ENCODE measurements at places on chromosomes 6 and 20.

- no peak for DNase-seq
These were observed 152.1 kb downstream of the PLCB4 start for GRCh38 chr20:9220874-9221547.

DNA sequence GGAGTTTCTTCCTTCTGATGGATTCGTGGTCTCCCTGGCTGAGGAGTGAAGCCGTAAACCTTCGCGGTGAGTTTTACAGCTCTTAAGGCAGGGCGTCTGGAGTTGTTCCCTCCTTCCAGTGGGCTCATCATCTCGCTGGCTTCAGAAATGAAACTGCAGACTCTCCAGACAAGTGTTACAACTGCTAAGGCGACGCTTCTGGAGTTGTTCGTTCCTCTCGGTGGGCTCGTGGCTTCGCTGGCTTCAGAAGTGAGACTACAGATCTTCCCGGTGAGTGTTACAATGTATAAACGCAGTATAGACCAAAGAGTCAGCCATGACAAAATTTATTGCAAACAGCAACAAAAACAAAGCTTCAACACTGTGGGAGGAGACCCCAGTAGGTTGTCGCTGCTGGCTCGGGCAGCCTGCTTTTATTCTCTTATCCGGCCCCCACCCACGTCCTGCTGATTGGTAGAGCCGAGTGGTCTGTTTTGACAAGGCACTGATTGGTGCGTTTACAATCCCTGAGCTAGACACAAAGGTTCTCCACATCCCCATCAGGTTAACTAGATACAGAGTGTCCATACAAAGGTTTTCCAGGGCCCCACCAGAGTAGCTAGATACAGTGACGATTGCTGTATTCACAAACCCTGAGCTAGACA lies 113.2 kb downstream of the GPX5 start:
- no peak for DNase-seq

GRCh38 chr6:157233686-157234085 lies 89.6 kb downstream of the TMEM242 start:
- no peak for DNase-seq

GRCh38 chr6:20693466-20694063 lies 159.3 kb downstream of the CDKAL1 start:
- no peak for DNase-seq

DNA sequence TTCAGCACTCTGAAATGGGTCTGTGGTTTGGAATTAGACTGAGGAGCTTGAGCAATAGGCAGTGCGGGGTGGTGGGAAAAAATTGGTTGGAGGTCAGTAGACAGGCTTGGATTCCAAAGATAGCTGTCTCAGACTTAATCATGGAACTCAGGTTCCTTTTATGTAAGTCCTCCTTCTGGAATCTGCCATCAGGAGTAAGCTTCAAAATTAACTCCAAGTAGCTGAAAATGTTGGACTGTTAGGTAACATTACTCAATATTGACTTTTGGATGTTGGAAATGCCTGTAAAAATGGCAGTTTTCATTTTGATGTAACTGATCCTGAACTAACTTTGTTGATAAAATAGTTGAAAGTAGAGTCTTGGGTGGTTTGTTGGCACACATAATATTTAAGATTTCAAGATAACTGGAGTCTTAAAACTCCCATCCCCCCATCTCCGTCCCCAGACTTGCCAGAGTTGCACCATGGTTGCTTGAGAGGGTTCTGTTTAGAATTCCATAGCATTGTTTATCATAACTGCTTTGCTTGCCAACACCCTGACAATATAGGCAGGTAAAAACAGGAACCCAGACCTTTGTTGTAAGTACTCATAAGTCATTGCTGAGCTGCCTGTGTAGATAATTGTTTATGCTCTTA lies 83.0 kb downstream of the PHF20 start:
- DNase-seq = no peak

- no peak for DNase-seq
These were observed 35.7 kb downstream of the TSPYL4 start for GRCh38 chr6:116218172-116218633.

DNA sequence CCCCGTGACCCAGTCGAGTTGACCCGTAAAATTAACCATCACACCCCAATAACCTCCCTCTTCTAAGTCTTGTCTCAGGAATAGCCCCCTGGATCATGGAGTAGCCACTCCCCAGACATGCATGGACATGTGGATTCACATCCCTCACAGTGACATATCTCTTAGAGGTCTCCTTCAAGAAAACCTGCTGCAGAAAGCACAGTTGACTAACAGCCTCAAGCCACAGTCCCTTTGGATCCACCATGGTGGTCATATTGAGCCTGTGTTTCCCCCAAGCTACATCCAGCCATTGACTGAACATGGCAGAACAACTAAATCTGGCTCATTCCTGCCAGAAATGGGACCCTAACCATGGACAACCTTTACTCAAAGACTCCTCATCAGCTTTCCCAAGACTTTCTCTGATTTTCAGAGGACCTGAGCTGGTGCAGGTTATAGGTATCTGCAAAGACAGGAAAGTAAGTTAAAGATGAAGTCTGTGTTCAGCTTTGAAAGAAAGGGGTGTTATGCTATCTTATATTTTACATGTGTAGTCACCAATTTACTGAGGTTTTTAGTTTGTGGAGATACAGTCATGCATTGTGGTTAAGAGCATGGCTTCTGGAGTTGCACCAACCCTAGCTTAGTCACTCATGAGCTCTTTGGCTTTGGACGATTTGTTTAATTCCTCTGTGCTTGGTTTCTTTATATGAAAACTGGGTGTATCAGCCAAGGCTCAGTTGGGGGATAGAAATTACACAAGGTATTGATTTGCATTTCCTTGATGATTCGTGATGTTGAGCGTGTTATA lies 219.1 kb downstream of the MYLK4 start:
- no peak for DNase-seq

DNA sequence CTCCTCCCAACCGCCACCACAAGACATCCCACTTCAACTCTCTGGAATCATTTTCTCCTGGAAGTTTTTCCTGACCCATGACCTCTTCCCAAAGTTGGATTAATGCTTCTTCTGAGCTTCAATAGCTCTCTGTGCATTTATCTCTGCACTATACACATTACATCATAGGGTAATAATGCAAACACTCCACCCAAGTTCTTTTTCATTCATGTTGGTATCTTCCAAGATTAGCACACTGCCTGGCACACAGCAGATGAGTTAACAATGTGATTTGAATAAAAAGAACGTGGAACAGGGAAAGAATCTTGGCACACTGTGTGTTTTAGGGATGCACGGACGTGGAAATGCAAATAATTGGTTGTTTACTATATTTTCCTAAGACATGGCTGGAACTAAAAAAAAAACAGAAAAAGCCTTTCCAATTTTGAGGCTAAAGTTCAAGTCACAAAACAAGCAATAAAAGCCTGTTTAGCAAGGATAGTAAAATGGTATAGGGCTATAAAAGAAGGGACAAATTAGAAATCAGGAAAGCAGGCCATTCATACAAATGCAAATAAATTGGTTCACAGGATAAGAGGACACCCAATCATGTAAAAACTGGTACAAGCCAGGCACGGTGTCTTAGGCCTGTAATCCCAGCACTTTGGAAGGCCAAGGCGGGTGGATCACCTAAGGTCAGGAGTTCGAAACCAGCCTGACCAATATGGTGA lies 1.6 kb upstream of the FAM135A start:
- no peak for DNase-seq

DNA sequence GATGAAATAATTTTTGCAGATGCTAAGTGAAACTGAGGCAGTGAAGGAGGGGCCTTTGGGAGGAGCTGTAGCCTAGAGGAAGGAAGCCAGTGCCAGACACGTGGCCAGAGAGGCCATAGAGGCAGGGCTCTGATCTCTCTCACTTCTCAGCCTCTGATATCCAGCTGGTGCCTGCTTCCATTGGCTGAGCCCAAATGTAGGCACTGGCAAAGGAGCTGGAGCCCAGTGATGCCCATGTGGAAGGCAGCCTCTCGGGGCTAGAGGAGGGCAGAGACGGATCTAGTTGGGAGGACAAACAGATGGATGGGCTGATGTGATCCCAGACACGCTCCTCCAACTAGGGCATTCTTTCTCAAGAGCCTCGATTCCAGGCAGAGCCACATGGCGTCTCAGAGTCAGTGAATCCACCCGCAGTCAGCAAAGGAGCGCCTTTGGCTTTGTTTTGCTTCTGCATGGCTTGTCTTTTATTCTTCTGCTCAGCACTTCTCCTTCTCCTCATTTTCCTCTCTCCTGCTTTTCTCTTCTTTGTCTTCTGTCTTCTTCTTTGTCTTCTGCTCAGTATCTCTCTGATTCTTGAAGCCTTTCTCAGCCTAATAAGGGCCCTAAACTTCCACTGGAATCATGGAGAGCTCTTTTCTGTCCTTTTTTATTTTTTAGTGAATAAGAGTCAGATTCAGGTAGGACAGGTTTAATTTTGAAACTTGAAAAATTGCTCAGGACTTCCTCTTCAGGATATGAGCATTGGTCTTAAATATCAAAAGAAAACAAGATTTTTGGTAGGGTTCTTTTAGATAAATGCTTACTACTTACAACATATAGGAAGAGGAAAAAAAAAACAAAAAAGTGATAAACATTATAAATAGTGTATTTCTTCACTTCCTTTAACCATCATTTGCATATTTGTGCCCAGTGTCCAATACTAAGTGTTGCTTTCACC lies 41.8 kb downstream of the CYP24A1 start:
- DNase-seq = no peak

GRCh38 chr6:169158174-169158573 lies 95.5 kb downstream of the THBS2 start:
- peak; percentile 83 for DNase-seq

DNA sequence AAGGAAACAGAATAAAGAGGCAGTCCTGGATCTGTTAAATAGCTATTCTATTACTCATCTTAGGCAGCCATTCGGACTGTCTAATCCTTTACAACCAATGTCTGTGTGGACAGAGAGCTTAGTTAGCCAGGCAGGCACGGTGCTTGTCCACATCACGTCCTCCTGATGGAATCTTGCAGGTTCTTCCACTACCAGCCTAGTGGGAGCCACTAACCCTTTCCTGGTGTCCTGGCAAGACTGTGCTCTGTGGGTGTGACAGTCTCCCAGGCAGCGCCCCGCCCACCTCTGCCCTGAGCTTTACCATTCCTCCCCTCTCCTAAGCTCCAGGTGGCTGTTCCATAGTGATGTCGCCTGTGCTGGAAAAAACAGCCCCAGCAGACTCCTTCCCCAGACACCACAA lies 78.3 kb upstream of the CLDN20 start:
- DNase-seq = no peak

DNA sequence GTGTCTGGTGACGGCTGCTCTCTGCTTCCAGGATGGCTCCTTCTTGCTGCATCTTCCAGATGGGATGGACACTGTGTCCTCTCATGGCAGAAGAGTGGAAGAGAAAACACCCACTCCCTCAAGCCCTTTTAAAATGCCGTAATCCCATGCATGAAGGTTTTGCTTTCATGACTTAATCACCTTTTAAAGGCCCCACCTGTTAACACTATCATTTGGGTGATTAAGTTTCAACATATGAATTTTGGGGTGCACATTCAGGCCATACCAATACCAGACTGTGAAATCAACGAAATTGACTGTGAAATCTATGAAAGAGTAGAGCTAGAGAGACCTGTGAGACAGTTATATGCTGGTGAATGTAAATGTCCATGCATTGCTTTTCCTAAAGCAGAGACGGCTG lies 374.3 kb upstream of the CHD6 start:
- no peak for DNase-seq

DNA sequence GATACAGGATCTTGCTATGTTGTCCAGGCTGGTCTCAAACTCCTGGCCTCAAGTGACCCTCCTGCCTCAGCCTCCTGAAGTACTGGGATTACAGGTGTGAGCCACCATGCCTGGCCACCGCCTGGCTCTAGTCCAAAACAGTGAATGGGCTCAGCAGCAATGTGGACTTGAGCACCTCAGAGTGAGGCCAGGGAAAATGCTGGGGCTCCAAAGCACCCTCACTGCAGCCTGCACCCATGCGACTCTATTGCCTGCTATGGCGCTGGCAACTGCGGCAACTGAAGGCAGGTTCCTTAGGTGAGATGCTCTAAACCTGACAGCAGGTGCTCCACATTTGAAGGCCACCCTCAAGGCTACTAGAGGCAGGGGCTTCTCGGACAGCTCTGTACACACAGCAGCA lies 26.5 kb downstream of the MAP1LC3A start:
- no peak for DNase-seq

DNA sequence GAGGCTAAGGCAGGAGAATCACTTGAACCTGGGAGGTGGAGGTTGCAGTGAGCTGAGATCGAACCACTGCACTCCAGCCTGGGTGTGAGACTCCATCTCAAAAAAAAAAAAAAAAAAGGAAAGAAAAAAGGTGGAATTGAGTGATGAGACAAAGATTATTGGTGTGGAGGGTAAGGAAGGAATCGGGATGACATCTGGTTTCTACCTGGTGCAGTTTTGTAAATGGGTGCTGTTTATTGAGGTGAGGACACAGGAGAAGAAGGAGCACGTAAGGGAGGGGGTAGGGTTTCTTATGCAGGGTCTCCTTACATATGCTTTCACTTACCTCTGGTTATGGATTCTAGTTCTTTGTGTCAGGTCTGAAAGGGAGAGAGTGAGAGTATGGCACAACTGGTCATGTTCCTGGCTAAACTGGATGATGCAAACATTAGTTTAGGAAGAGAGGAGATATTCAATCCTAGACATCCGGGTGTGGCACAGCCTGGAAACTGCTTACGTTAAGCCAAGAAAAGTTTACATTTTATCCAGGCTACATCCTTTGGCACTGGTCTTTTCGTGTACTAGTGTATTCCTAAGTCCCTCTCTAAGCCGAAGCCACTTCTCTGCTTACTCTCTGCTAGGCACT lies 5.4 kb downstream of the RALY start:
- no peak for DNase-seq

DNA sequence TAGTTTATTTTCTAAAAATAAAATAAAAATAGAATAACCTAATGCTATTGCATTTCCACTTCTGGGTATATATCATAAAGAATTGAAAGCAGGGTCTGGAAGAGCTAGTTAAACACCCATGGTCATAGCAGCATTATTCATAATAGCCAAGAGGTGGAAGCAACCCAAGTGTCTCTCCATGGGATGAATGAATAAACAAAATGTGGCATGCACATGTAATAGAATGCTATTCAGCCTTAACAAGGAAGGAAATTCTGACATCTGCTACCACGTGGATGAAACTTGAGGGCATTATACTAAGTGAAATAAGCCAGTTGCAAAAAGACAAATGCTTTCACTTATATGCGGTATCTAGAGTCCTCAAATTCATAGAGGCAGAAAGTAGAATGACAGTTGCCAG lies 130.8 kb downstream of the TIAM2 start:
- no peak for DNase-seq

GRCh38 chr20:20803011-20803410 lies 90.6 kb upstream of the RALGAPA2 start:
- no peak for DNase-seq

GRCh38 chr6:123869334-123869733 lies 65.7 kb downstream of the NKAIN2 start:
- DNase-seq = no peak

- DNase-seq = no peak
These were observed 6.8 kb downstream of the CLDN20 start for GRCh38 chr6:155270561-155271091.

DNA sequence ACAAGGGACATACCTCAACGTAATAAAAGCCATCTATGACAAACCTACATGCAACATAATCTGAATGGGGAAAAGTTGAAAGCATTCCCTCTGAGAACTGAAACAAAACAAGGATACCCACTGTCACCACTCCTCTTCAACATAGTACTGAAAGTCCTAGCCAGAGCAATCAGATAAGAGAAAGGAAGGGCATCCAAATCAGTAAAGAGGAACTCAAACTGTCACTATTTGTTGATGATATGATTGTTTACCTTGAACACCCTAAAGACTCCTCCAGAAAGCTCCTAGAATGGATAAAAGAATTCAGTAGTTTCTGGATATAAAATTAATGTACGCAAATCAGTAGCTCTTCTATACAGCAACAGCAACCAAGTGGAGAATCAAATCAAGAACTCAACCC lies 39.4 kb downstream of the ZNF311 start:
- DNase-seq = no peak

All from Right ventricle myocardium inferior (tissue), 1 donor.